ENCODE measurements at places on chromosomes 1 and 21.
A peak's percentile ranks its signal among the peaks of the same experiment; 100 is the strongest.

DNA sequence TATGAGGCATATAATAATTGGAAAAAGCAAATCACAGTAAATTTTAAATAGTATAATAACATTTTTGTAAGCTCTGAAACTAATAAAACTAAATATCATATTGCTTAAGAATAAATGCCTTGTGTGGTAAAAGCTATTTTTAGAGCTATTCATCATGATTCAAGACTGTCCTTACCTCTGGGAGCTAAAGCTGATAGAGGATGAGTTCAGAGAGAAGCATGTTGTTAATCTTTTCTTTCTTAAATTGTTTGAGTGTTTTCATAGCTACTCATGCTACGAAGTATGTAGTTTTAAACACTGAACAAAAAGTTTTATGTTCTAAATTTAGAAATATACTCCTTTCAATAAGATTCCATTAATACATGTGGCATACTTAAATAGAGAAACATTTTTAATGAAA, 30.5 kb downstream of the IFI16 start:
- no peak for DNase-seq

DNA sequence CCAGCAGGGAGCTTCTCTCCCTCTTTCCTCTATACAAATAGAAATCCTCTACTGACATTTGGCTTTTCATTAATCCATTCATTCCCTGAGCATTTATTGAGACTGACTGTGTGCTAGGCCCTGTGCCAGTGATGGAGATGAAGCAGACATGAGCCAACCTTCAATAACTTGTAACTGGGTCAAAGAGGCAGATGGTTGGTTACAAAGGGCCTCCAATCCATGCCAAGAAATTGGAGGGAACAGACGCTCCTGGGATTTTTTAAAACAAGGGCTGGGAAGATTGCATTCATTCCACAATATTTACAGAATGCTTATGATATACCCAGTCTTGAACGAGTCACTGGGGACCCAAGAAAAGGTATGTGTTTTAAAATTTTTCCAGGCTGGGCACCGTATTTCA, 6.2 kb downstream of the HPCAL4 start:
- no peak for DNase-seq

DNA sequence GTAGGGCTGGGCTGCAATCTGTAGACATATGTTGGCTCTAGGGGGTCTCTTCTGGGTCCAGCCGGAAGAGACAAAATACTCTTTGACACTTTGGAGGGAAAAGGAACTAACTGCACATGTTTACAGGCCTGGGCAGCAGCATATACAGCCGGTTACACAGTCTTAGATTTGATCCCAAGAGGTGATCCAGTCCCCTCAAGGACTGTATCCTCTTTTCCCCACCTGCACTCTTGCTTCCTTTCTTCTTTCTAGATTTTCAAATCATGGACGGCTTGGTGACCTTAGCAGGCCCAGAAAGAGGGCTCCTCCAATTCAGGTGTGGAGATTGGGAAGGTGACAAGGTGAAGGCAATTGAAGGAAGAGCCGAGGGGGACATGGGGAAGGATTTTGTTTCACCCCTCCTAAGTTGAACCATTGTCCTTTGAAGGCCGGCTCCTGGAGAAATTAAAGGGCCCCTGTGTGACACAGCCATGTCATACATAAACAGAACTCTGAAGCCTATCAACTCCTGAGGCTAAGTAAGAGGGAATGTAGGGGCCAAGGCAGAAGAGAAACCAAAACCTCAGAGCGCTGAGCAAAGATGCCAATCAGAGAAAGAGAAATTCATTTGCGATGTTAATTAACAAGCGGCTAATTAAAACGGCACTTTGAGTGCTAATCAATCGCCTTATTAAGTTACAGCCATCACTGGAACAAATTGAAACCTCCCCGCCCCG, 5.9 kb upstream of the BARHL2 start:
- DNase-seq, result no peak

GRCh38 chr1:211935448-211935970, 99.8 kb downstream of the INTS7 start:
- DNase-seq, result peak; percentile 19

- DNase-seq, result no peak
These were observed 6.1 kb upstream of the AIRE start for GRCh38 chr21:44279354-44280260.

DNA sequence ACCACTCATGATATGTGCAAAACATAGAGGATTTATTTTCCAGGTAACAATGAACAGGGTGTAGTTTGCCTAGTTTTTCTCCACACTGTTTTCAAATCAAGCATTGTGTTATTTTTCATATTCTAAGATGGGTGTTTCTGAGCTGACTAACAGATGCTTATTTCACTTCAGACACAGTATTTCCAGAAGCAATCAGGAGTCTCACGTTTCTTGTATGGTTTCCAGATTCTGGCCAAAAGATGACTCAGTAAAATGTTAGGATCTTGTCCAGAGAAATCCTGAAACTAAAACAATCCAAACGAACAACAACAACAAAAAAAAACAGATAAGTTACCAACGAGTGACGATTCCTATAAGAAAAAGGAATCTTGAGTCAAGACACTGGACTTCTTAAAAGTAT, 5.3 kb downstream of the UTS2 start:
- DNase-seq, result no peak

DNA sequence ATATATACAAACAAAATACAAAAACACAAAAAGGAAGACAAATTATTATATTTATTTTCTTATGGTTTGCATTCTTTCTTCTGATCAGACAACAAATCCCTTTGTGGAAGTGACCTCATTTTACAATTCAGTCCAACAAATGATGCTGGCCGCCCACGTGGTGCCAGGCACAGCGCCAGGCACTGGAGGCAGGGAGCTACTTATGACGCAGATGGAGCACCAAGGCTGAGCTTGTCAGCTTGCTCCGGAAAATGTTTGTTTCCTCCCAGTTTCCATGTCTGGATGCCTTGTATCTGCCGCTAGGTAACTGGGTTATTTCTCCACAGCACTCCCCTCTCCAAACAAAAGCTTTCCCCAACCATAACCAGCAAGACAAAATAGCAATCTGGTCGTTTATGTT, 30.7 kb upstream of the CD34 start:
- DNase-seq, result no peak

DNA sequence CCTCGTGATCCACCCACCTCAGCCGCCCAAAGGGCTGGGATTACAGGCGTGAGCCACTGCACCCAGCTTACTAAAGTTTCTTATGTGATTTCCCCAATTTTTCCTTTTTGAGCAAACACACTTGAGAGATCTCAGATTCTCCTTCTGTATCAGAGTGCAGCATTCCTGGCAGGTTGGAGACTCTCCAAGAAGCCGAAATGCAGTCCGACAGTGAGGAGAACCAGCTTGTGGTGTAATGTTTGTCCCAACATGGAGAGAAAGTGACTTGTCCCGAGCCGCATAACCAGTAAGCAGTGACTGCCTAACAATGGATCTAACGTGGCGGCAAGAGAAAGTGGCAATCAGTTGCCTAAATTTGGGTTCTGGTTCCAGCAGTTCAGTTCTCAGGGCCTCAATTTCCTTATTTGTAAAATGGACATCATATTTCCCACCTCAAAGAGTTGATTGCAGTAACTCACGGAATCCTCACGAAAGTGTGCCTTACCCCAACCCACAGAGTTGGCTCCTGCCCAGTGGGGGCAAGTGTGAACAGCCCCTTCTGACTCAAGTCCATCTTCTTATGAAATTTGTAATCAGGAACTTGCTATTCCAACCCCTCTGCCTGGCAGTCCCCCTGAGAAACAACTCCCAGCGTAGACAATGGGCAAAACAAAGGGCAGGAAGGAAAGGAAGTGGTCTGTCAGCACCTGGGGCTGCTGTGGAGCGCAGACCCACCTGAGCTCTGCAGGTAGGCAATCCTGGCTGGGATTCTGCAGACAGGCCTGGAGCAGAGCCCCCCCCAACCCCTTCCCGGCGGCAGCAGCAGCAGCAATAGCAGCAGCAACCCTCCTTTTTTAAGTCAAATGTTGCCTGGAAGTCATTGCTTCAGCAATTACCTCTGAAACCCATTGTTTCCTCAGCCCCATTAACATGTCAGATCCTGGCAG, 223.6 kb upstream of the POU3F1 start:
- DNase-seq, result no peak

DNA sequence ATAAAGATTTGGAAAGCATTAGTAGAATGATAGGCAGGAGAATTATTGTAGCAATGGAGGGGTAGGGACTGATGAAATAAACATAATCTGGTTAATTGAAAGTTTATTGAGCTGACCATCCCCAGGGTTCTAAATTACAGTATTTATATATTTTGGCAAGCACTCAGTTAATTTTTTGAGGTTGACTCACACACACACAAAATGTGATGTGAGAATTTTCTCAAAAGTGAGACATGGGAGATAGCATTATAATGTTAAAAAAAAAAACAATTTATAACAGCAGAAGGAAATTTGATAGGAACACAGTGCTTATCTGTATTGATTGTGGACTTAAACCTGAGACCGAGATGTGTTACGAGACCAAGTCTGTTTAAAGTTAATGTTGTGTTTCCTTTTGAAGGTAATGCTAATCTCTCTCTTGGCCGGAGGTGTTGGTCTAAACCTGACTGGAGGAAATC, 24.6 kb downstream of the TRIM45 start:
- DNase-seq, result no peak

DNA sequence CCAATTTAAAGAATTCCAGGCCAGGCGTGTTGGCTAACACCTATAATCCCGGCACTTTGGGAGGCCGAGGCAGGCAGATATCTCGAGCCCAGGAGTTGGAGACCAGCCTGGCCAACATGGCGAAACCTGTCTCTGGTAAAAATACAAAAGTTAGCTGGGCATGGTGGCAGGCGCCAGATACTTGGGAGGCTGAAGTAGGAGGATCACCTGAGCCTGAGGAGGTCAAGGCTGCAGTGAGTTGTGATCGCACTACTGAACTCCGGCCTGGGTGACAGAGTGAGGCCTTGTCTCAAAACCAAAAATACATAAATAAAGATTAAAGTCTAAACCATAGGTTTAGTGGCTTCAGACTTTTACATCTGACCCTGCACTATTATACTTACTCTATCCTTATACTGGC, 32.4 kb downstream of the BTG3 start:
- no peak for DNase-seq

- no peak for DNase-seq
These were observed 282.4 kb upstream of the NEGR1 start for GRCh38 chr1:72564749-72565148.

DNA sequence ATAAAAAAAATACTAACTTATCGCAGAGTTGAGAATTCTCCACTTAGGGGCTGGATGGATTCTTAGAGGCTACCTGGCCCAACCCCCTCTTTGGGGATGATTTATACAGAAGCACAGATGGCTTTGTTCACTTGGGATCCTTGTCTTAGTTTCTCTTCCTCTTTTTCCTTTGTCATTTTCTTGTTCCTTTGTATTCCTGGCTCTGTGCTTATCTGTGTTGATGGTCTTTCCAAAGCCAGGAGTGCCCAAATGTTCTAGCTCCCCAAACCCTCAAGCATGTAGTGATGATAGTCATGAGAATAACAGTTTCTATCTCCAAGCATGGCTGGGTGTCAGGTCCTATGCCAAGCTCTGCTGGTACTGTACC, 27.4 kb downstream of the EPHB2 start:
- no peak for DNase-seq

DNA sequence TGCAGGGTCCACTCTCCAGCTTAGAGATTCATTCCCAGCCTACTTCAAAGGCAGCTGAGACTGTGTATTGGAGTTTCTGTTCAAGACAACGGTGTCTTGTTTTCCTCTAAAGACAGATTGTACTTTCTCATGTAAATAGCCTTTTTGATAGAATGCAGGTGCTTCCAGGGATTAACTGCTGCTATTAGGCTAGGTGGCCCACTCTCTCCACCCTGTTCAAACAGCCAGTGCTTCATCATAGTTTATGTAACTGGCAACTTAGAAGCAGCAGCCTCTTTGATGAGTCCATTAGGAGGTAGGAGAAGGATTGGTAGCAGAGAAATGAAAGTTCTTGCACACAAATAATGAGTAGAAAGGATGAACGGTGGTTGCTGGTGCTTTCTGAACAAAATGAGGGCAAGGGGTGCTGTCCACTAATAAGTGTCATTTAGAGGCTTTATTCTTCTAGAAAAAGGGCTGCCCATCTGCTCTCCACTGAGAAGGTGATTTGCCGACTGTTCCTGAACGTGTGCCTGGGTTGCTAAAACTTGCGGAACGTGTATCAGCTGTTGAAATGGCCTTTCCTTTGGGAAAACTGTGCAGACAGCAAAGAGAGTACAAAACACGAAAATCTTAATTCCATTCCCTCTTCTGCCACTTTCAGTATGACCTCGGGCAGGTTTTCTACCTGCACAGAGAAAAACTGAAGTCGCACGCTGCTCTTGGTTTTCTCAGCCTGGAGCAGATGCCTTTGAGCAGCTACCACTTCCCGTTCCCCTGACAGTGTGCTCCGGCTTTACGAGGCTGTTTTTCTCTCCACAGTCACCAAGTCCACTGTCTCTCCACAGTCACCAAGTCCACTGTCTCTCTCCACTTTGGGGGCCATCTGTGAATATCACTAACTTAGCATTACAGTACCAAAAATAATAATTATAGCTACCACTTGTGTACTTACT, 228.9 kb downstream of the KIF26B start:
- DNase-seq, result no peak

DNA sequence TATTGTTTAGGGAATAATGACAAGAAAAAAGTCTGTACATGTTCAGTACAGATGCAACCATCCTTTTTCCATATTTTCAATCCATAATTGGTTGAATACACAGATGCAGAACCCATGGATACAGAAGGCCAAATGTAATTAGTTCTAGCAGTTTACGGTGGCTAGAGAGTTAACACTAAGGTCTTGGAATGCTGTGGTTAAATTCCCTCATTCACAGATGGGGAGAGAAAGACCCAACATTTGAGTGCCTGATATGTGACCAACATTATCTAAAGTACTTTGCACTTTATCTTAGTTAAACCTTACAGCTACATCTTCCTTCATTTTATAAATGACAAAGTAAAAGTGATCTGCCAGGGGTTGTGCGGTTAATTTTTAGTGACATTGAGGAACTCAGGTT, 5.3 kb downstream of the SCMH1 start:
- DNase-seq, result no peak

DNA sequence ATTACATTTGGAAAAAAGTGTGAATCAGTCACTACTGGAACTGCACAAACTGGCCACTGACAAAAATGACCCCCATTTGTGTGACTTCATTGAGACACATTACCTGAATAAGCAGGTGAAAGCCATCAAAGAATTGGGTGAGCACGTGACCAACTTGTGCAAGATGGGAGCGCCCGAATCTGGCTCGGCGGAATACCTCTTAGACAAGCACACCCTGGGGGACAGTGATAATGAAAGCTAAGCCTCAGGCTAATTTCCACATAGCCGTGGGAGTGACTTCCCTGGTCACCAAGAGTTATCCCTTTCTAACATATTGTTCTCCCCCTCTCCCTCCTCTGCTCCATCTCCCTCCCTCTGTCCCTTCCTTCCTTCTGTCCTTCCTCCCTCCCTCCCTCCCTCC, 47.7 kb upstream of the RHOU start:
- no peak for DNase-seq

GRCh38 chr1:151157067-151157531, 650 bp downstream of the TNFAIP8L2 start:
- DNase-seq, result peak; percentile 69

DNA sequence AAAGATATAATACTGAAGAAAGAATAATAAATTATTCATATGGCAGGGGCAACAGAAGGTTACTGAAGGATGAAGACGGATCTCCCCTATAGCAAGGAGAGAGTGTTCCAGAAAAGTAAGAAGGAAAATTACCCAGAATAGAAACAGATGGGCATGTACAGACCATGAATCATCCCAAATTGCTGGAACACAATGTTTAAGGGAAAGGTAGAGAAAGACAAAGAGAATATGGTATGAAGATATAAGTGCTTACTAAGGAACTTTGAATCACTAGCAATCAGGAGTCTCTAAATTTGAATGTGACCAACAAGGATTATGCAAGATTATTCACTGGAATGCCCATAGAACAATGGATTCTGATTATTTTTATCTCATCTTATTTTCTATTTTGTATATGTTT, 375.4 kb downstream of the COL11A1 start:
- DNase-seq, result no peak
